Activated CD8-positive, alpha-beta T cell treated with anti-CD3 and anti-CD28 coated beads for 36 hours (primary cell): ENCODE measurements at places on chromosomes 6 and 20. TPM values are rescaled to one million over a fixed set of nuclear protein-coding genes. Genes with fewer than 3 reads are reported as not detected.

GRCh38 chr6:46655803-46656202 is 3.0 kb downstream of the SLC25A27 start:
- no peak for DNase-seq

- DNase-seq: no peak
Observed at GRCh38 chr6:168638468-168639271, 197.7 kb downstream of the SMOC2 start.

DNA sequence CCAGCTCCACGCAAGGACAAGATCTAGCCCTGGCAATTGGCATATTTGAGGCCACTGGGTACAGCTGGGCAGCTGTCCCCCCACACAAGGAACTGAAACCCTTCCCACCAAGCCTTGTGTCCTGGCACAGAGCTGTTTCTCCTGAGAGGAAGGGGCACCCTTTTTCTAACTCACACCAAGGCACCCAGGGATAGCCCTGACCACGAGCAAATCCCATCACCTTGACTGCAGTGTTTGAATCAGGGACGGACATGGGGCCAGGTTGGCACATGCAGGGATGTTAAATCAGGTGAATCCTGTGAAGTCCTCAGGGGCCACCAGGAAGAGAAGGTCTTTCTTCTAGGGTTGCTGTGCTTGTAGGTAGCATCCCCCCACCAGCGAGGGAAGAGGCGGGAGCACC is 246.6 kb downstream of the PREX1 start:
- no peak for DNase-seq

DNA sequence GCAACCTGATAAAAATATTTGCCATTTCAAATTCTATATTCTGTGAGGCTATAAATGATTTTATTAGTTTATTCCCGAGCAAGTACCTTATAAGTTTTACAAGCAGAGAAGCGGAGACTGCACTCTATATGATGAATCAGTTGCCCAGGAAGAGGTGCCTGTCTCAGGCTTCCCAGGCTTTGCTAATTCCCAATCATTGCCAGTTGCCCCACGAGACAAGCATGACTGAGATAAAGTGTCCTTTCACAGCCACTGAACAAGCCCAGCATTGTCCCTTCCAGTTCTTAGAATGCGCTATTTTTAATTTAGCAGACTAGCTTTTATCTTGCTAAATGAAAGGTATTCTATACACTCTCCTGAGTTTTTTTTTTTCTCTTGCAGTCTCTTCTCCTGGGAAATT is 260.7 kb downstream of the ALDH8A1 start:
- DNase-seq: no peak

DNA sequence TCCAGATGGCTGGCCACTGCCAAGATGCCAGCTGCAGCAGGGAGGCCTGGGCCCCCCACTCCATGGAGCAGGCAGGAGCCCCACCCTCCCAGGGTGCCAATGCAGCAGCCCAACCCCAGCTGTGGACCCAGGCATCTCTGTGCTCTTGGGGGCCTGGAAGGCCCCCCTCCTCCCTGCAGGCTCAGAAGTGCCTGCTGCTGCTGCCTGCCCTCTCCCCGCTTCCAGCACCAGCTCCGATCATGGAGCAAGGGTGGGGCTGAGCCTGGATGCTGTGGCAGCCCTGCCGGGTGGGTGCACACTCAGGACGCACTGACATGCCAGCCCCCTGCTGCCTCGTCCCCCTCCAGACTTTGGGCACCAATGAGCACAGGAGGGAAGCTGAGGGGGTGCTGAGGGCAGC is 14.8 kb upstream of the ABCC10 start:
- no peak for DNase-seq

DNA sequence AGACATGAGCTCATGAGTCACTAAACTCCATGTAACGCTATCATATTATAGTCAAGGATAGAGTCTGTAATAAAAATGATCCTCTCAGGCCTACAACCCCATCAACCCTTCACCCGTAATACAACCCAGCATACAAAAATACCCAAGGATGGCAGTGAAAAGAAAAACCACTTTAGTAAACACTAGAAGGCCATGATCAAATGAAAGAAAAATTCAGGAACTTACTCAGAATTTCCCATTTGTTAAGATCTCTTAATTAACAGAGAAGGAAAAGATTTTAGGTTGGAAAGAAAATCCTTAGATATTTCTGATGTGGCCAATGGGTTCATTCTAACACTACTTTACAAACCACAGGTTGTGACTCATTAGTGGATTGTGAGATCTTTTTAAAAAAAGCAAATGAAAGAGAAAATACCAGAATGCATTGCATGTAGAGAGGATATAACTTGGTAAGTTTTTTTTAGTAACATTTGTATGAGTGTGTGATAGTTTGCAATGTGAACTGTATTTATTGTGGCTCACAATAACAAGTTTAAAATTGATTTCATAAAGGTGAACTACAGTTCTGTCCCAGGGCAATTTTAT is 8.0 kb upstream of the UBE2J1 start:
- no peak for DNase-seq

- DNase-seq: no peak
Observed at GRCh38 chr6:1619098-1619672, 9.5 kb downstream of the FOXC1 start.

DNA sequence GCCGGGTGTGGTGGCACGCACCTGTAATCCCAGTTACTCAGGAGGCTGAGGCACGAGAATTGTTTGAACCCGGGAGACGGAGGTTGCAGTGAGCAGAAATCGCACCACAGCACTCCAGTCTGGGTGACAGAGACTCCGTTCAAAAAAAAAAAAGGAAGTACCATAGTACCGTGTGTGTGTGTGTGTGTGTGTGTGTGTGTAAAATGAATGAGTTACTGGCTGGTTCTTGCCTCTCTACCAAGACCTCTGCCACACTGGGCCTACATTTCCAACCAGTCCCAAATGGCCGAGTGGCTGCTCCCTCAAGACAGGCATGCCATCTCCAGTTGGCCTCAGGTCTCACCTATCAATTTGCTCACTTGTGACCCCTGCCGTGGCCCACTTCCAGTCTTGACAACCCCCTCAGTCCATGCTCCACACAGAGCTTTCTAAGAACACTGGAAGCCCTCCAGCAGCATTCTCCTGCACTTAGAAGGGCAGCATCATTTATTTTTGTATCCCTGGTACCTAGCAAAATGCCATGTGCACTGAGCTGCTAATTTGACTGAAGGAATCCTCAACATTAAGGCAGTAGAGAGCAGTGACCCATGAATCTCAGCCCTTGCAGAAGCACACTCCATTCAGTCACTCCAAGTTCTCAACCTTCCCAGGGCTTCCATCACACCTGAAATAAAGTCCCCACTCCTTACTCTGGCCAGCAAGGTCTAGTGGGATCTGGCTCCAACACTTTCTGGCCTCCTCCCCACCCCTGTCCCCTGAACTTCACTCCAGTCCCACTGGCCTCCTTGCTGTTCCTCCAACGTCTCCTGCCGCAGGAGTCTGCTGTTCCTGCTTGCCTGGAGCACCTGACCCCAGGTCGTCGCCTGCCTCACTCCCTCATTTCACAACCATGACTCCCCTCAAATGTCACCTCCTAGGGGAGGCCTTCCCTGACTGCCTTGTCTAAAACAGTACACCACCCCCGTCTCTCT is 29.9 kb downstream of the COX4I2 start:
- DNase-seq: no peak

DNA sequence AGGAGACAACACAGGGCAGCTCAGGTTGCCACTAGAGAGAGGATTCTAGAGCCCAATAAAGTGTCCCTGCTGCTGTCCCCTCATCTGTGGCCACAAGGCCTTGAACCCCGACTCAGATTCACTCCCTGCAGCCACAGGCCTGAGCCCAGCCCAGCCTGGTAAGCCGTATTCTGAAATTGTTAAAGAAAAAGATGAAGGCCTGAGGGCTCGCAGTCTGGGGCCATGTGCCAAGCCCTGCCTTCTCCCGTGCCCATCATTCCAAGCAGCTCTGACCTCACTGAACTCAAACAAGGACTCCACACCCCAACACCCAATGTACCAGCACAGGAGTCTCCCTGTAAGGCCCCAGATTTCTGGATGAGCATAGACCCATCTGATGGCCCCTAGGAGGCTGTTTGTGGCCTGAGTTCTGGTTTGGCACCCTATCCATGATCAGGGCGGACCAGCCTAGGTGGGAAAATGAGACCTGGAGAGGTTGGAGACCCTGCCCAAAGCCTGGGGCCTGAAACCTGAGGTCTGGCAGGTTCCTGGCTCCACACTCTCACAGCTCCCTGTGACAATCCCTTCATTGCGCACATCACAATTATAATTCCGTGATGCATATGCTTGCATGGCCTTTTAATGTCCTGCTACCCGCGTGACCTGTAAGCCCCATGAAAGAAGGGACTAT is 62.0 kb upstream of the TOP1 start:
- no peak for DNase-seq

DNA sequence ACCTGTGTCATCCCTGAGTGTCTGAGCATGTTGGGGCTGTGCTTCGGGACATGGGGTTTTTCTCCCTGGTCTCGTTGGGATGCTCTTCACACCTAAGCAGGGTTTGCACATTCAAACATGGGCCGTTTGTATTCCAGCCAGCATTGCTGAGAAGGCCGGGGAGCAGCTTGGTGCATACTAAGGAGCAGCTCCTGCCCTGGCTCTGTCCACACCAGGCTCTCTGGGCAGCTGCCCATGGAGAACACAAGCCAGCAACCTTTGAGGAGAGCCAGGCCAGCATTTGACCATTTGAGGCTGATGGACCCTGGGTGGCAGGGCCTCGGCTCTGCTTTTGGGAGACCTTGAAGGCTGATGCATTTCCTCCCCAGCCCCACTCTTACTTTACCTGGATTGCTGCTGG is 92.1 kb downstream of the PHACTR3 start:
- DNase-seq: no peak

DNA sequence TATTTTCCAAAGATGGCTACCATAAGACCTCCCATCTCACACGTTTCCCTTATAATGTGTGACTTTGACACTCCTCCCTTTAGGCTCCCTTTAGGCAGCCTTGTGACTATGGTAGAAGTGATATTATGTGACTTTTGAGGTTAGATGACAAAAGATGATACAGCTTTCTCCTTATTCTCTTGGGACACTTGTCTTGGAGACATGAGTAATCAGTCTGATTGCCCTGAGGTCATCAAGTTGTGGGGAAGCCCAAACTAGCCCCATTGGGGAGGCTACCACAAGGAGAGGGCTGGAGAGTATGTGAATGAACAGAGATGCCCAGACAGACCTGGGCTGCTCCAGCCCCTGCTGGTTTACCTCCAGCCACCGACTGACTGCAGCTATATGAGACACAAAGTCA is 10.6 kb upstream of the DLK2 start:
- no peak for DNase-seq

DNA sequence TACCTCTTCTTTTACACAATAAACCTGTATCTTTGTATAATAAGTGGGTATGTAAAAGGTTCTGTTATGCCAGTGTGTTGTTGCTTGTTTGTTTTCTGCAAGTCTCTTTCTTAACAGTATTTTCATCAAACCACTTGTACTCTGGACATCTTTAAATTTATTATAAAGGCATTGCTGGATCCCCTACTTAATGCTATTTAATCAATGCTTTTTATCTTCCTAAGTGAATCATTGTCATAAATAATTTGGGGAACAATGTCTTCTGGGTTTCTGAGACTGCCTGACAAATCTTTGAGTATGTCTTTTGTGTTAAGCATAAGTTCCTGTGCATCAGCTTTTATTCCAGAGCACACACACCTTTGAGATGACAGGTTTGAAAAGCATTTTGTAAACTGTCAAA is 64.7 kb downstream of the ITCH start:
- DNase-seq: no peak

- DNase-seq: no peak
Observed at GRCh38 chr6:111242452-111242851, 155.1 kb downstream of the SLC16A10 start.

DNA sequence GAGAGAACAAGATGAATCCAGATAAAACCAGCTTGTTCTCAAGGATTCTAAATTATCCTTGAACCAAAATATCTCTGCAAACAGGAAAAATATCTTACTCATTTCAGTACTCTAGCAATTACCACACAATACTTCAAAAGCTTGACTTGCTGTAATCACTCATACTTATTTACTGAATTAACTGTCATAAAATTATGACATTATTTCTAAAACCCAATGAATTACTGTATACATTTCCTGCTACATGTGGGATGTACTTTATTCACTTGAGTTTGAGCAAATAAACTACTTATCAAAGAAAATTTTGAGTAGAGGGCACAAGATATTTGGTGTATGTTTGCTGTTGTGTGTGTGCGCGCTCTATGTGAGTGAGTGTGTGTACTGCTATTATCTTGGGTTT is 9.7 kb downstream of the EIF2S2 start:
- DNase-seq: no peak

LKAAEAR1 gene
- 0.43 TPM for total RNA-seq

TINAG gene
- total RNA-seq: not detected

FRS3 gene
- total RNA-seq: 4.1 TPM

RSPH4A gene
- total RNA-seq: not detected

PLN gene
- total RNA-seq: not detected

CENPW gene
- total RNA-seq: 65.8 TPM
